Activated CD4-positive, alpha-beta memory T cell treated with anti-CD3 and anti-CD28 coated beads for 36 hours (primary cell): ENCODE measurements at places on chromosomes 13 and 19. TPM values are rescaled to one million over a fixed set of nuclear protein-coding genes. Genes with fewer than 3 reads are reported as not detected.

Gene LILRB1
- not detected for total RNA-seq

Gene SELENOV
- not detected for total RNA-seq

Gene RABAC1
- total RNA-seq, result 68.4 TPM

Gene MCF2L
- total RNA-seq, result 7.1 TPM

Gene NPHS1
- not detected for total RNA-seq

Gene SPACA4
- not detected for total RNA-seq

Gene CARD8
- total RNA-seq, result 152 TPM

Gene SLC6A16
- total RNA-seq, result 1.3 TPM

Gene CBY2
- not detected for total RNA-seq

Gene SIRT2
- total RNA-seq, result 24.6 TPM

Gene ZNF677
- total RNA-seq, result 4.9 TPM

Gene LYL1
- 5.0 TPM for total RNA-seq

Gene CNFN
- not detected for total RNA-seq

Gene AP2A1
- 88.4 TPM for total RNA-seq

Gene PRR20C
- total RNA-seq, result not detected

Gene BORA
- total RNA-seq, result 18.4 TPM

Gene SLC46A3
- 3.4 TPM for total RNA-seq

Gene ATP8A2
- total RNA-seq, result 0.29 TPM

Gene MYO16
- 0.07 TPM for total RNA-seq

Gene TMEM150B
- total RNA-seq, result not detected

Gene RNF225
- total RNA-seq, result 0.21 TPM
